ENCODE measurements at places on chromosomes 13 and 19.

DNA sequence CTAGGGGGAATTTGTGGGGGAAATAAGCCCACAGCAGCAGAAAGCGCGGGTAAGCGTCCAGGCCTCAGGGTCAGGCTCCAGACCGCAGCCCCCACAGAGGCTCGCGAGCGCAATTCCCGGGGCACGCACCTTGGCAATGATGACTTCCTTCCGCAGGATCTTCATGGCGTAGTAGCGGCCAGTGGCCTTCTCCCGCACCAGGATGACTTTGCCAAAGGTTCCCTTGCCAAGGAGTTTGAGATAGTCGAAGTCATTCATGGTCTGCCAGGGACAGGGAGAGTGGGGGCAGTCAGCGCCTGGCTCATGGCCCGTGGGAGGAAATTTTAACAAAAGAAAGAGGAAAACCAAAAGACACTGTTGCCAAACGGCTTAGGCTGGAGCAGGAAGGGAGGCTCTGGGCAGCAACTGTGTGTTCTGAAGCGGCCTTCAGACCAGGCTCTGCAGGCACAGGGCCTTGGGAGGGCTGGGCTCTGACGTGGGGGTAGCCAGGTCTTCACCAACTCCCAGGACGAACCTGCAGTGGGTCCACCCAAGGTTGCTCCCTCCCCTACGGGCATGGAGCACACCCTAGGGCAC, 15.4 kb upstream of the CCNP start:
- DNase-seq, result no peak

DNA sequence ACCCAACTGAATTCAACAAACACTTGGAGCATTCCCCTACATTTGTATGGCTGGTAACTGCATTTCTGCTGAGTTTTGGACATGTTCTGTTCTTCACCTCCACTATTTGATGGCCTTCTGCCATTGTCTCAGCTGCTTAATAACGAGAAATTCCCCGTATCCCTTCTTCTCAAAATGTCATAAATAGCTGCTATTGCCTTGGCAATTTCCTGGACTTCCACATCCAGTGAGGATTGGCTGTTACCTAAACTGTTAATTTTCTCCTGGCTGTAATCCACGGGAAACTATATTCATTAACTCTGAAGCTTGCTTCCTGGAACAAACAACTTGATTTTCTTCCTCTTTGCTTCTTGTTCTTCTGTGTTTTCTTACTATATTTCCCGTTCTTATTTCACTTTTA, 69.5 kb upstream of the TDRD3 start:
- no peak for DNase-seq

- no peak for DNase-seq
These were observed 23.2 kb downstream of the RFX2 start for GRCh38 chr19:6087074-6087571.

DNA sequence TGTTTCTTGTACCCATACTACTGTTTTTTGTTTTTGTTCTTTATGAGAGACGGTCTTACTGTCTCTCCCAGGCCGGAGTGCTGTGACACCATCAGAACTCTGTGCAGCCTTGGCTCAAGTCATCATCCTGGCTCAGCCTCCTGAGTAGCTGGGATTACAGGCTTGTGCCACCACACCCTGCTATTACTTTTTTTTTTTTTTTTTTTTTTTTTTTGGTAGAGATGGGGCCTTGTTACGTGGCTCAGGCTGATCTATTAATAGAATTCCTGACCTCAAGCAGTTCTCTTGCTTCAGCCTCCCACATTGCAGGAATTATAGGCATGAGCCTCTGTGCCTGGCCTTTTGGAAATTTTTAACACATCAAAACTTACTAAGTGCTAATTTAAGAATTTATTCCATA, 2.9 kb upstream of the ZNF304 start:
- peak; percentile 71 for DNase-seq

DNA sequence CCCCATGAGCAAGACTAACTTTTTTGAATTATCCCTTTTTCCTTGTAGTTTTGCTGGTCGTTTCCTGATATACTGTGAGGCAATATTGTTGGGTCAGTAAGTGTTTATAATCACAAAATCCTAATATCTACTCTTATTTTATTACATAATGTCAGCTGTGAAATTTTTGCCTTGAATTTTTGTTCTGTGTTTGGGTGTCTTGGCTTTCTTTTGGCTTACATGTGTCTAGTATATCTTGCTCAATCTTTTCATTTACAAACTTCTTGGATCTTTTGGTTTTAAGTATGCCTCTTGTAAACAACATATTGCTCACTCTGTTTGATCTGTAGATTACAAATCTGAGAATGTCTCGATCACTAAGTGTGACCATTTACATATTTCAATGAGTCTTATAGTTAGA, 330.3 kb upstream of the ARGLU1 start:
- no peak for DNase-seq

GRCh38 chr13:77893066-77893465, 25.6 kb downstream of the EDNRB start:
- no peak for DNase-seq

DNA sequence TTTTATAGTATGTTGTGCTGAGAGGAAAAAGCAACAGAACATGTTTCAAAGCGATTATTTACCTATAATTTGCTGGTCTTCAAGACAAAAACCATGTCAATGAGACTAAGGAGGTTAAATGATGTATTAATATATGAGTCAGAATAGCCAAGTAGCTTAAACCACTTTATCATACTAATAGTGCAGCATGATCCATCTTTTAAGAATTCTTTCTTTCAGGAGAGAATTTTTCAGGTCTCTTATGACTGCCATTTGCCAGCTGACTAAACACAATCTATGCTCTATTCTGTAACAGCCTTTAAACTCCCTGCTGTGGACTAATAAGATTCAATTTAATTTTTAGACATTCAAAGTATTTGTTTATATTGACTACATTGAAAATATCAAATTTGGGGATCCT, 93.7 kb downstream of the TRPC4 start:
- peak; percentile 54 for DNase-seq

DNA sequence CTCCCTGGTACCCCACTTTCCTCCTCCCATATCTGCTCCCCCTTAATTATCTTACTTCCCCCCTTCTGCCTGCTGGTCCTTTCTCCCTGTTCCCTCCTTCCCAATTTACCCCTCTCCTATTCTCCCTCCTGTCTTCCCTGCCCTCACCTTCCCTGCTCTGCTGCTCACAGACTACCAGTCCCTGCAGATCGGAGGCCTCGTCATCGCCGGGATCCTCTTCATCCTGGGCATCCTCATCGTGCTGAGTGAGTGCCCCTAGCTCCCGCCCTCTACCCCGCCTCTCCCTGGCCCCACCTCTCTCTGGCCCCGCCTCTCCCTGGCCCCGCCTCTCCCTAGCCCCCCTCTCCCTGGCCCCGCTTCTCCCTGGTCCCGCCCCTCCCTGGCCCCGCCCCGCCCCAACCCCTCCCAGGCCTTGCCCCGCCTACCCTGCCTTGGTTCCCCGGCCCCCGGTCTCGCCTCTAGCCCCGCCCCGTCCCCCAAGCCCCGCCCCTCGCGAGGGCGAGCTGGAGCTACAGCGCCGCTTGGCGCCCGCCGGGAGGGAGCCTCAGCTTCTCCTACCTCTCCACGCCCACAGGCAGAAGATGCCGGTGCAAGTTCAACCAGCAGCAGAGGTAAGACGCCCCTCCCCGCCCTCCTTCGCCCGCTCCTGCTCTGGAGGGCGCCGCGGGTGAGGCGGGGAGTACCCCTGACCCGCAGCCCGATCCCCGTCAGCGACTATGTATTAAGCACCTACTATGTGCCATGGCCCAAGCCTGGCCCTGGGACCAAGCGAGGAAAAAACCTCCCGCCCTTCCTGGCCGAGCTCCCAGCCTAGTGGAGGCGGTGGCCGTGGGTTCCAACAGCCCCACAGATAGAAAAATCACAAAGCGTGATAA, 1.9 kb upstream of the FXYD7 start:
- peak; percentile 89 for DNase-seq

Data from fibroblast of skin of back (primary cell).